ENCODE measurements at places on chromosomes 12 and 14.

GRCh38 chr12:108589028-108589839 is 8.7 kb downstream of the TMEM119 start:
- DNase-seq, result no peak

DNA sequence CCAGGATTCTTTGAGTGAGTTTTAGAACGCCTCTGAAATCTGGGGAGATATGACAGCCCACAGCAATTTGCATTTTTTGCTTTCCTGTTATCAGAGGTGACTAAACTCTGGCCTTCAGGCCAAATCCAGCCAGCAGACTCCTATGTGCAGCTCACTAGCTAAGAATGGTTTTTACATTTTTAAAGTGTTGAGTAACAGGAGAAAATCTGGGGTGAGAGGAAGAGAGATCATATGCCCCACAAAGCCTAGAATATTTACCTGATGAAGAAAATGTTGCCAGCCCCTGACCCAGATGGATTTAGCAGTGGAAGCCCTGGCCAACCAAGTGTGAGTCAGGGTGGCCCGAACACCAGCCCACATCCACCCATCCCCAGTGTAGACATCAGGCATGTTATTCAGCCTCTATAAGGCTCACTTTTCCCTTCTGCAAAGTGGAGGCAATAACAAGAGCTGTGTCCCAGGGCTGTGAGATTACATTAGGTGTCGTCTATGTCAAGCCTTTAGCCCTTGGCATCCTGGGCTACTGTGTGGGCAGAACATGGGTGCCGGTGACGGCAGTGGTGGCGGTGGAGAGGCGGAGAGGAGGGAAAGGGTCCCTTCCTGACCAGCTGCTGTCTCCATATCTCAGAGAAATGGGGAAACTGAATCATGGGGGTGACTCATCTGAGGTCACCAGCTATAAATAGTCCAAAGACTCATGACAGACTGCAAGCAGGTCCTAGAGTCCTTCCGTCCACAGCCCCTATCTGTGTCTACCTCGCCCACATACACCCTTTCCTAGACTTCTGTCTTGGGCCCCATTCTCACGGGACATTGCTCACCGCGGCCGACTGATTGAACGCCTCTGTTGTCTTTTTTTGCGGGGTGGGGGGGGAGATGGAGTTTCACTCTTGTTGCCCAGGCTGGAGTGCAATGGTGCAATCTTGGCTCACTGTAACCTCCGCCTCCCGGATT is 32.6 kb upstream of the CD9 start:
- no peak for DNase-seq

- DNase-seq, result no peak
Measured at GRCh38 chr12:93376436-93377251, 1.1 kb upstream of the NUDT4 start.

GRCh38 chr14:21043974-21044618 is 1.9 kb downstream of the RNASE7 start:
- peak; percentile 19 for DNase-seq

GRCh38 chr12:4648104-4648500 is 749 bp downstream of the AKAP3 start:
- DNase-seq, result no peak

DNA sequence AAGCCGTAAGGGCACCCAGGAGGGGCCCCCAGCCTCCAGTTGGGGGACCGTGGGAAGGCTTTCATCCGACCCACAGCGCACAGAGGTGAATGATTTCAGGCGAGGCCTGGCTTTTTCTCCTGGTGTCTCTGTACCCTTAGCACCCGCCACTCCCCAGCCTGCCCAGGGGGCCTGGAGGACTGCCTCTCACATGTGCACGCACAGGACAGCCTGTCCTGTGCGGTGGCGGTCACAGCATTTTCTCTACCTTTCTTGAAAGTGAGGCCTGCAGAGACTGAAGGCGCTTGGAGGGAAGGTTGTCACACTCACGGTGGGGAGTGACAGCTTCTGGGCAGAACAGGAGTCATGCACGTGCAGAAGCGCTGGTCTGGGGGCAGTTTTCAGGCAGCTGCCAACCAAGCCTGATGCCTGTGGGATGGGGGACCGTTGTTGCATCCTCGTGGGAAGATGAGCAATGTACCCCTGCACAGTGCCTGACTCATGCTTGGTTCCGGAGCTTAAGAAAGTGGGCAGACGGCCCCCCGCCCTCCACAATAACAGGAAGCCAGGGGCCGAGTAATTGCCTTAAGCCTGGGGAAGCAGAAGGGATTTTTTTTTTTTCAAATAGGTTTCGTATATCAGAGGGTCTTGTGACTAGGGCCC is 148.1 kb downstream of the TSPAN9 start:
- no peak for DNase-seq

DNA sequence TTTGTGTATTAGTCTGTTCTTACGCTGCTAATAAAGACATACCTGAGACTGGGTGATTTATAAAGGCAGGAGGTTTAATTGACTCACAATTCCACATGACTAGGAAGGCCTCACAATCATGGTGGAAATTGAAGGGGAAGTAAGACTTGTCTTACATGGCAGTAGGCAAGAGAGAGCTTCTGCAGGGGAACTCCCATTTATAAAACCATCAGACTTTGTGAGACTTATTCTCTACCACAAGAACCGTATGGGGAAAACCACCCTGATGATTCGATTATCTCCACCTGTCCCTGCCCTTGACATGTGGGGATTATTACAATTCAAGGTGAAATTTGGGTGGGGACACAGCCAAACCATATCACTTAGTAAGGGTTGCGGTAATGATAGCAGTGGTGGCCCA is 833.1 kb downstream of the FLRT2 start:
- DNase-seq, result no peak

DNA sequence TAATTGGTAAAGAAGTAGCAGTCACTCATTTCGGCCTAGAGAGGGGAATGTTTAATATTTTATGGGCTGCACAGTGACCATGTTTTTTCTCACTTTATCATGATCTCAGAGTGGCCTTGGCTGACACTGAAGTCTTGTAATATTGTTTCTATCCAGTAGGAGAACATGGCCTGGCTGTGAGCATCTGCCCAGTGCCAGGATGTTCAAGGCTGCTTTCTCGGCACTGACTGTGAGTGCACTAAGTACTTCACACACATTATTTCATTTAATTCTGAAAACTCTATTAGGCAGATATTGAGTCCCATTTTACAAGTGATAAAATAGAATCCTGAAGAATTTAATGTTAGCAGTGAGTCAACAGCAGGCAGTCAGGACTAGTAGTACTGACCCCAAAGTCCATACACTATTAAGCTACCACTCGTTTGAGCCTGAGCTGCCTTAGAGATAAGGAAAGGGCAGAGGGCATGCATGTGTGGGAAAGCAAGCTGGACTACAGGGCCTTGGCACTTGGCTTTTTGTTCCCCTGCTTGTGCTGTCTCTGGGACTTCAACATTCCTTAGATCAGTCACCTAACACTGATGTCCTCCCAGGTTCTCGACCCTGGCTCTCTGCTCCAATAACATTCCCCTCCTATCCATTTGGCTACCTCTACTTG is 42.2 kb upstream of the APPL2 start:
- no peak for DNase-seq

GRCh38 chr12:51048661-51049251 is 629 bp downstream of the LETMD1 start:
- DNase-seq, result no peak

DNA sequence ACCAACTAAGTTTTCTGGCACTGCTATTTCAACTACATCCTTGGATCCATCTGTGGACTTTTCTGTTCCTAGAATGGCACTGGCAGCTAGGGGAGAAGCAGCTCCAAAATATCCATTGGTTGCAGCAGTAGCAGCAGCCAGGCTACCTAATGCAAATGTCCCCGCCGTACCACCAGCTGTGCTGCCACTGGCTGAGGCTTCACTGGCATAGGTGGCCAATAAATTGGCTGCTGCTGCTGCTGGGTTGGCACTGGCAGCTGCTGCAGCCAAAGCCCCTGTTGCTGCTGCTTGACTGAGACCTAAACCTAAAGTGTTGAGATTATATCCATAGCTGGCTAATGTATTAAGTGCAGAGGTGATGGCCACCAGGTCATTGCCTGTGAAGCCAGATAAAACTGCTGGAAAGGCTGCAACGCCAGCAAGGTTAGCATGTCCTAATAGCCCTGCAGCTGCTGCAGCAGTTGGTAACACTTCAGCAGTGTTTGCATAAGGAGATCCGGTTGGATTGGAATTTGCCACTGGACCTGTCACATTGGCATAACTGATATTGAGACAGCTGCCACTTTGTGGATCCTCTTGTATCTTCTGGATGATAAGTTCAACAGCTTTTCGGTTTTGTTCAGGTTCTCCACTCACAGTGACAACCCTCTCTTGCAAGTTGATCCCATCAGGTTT is 149.5 kb downstream of the NOVA1 start:
- peak; percentile 21 for DNase-seq

DNA sequence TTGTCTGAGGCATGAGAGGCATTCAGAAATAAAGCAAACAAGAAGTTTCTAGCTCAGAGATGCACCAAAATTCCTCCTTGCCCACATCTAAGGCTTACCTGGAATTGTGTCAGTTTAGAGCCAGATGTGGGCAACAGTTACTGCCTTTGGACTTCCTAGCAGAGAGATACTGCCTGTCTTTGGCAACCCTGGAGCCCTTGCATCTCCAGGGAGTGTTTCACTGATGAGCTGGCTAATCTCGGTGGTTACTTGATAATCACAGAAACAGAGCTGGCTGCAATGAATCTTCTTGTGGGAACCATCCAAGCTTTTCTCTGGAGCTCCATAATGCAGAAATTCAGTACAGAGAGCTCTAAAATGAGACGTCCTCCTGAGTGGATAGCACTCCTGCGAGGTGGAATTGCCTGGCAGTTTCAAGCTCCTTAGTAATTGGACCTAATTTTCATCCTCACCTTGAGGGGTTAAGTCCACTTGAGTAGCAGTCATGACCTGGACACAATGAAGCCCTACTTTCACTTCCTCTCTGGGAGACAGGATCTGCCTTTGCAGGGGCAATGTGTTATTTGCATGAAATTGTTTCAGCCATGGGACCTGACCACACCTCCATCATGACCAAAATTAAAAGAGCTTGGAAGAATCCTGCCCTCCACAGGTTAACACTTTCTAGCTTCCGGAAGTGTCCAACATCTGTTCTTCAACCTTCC is 108.8 kb upstream of the ARHGAP5 start:
- DNase-seq, result no peak

GRCh38 chr12:115212356-115212755 is 528.4 kb upstream of the TBX3 start:
- no peak for DNase-seq

GRCh38 chr14:39097159-39097558 is 5.9 kb downstream of the SEC23A start:
- no peak for DNase-seq

- no peak for DNase-seq
Measured at GRCh38 chr14:78242086-78242485, 71.9 kb downstream of the NRXN3 start.

GRCh38 chr12:101581190-101581589 is 13.6 kb upstream of the MYBPC1 start:
- DNase-seq, result no peak

GRCh38 chr12:4833524-4833923 is 76.2 kb upstream of the KCNA1 start:
- no peak for DNase-seq

DNA sequence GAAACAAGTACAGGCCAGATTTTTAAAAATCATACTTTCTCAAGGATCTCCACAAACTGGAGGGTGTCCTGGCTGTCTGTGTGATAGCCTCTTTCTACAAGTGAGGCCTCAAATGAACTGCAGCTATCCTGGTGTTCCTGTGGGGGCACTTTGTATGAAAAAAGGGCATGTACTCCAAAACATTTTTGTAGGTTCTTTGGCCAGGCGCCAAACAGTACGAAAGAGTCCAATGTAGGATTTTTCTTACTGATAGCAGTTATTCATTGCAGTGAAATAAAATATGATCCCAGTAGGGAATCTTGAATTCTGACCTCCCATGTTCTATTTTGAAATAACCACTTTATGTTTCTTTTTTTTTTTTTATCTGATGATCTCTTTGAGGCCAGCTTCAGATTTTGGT is 381.7 kb downstream of the PAWR start:
- no peak for DNase-seq

DNA sequence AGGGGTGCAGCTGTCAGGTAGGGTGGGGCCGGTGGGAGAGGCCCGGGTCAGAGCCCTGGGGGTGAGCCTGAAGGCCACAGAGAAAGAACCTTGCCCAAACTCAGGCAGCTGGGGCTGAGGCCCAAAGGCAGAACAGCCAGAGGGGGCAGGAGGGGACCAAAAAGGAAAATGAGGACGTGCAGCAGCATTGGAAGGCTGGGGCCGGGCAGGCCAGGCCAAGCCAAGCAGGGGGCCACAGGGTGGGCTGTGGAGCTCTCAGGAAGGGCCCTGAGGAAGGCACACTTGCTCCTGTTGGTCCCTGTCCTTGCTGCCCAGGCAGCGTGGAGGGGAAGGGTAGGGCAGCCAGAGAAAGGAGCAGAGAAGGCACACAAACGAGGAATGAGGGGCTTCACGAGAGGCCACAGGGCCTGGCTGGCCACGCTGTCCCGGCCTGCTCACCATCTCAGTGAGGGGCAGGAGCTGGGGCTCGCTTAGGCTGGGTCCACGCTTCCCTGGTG is 10.5 kb downstream of the MMP14 start:
- DNase-seq, result no peak

DNA sequence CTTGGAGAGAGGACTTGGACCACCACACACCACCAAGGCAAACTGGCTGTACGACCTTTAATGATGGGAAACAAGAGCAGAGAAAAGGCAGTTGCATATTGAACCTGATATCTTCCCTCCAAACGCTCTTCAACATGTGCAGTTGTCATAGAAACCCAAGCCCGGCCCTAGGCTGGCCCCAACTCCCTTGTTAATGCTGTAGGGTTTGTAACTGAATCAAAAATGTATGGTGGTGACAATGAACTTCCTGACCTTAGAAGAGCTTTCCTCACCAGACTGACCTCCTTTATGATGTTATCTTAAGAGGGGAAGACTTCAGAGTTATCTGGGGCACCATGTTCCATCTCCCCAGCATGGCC is 12.3 kb downstream of the APOLD1 start:
- no peak for DNase-seq

GRCh38 chr12:42143452-42144157 is 1.1 kb downstream of the GXYLT1 start:
- DNase-seq, result no peak

DNA sequence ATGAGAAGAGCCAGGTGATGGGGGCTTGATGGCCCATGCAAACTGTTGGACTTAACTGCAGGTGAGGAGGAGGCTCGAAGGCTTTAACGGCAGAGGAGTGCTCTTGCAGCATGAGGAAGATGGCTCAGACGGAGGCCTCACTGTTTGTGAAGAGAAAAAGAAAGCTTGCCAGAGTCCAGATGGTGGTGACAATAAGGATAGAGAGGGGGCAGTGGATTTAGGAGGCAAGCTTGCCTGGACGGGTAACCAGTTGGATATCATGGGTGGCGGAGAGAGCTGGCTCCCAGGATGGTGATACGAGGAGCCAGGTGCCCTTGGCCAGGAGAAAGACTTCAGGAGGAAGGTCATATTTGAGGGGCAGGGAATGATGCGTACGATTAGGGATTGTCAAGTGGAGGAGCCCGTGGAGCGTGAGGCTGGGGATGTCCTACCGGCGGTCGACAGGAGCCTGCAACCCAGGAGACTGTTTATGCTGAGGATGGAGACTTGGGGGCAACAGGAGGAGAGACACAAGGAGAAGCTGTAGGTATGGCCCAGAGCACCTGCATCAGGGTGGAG is 71.8 kb downstream of the CACNA1C start:
- no peak for DNase-seq

- no peak for DNase-seq
Measured at GRCh38 chr14:32821964-32822653, 116.6 kb upstream of the NPAS3 start.

- DNase-seq, result no peak
Measured at GRCh38 chr12:121738340-121738858, 25.8 kb downstream of the TMEM120B start.

GRCh38 chr12:13209436-13210235 is 13.1 kb downstream of the EMP1 start:
- no peak for DNase-seq

Data from NCI-H1105 (cell line).